ENCODE measurements at places on chromosomes 16 and 17.

DNA sequence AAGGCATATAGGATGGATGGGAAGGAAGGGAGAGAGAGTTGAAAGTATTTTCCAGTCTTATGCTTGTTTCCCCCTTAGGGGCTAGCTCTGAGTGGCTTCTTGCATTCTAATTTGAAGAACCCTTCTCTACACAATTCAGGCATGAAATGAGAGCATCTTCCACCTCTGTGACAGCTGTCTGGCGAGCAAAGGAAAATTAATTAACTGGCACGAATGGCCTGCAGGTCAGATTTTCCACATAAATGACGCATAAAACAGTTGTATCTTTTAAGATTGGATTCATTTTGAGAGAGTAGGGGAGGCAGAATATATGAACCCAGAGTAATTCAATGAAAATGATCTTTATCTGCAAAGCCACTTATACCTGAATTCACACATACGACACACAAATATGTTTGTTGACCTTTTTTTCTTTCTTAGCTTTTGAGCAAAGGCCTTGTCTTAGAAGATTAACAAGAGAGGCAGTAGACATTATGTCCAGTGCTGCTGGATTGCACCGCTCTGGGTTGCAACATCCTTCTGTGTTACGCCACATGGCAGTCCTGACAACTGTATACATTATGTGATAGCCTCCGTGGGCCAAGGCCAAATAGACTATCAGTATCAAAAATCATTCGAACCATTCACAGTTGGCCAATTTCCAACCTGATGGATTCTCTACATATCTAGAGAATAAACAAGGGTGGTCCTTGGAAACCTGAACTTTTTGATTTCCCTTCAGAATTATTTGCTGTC lies 173.0 kb upstream of the GOT2 start:
- no peak for DNase-seq

DNA sequence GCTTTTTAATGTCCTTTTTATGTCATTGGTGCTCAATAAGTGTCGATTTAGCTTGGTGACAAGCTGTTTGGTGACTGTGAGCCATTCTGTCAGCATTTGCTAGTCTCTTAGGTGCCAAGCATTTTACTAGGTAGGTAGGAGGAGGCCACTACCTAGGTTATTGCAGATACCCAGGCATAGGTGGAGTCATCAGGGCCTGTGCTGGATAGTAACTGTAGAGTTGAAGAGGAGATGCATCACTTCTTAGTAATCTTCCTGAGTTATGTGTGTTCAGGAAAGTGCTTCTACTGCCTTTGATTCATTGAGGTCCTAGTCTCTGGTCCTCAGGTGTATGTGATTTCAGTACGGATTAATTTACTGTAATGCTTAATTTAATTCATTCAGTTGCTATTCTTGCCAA lies 17.7 kb downstream of the USP10 start:
- no peak for DNase-seq

DNA sequence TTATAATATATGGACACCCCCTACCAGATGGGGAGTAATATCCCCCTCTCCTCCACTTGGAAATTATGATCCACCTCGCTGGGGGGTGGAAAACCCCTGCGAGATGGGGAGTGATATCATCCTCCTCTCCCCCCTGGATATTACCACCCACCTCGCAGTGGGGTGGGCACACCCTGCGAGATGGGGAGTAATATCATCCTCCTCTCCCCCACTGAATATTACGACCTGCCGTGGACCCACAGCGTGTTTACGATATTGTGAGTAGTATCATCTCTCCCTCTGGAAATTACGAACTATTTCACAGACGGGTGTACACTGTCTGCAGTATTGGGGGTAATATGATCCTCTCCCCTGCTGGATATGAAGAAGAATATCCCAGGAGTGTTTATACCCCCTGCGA lies 228.3 kb upstream of the WSCD1 start:
- no peak for DNase-seq

GRCh38 chr16:50251375-50252081 lies 14.8 kb upstream of the ADCY7 start:
- DNase-seq, result no peak

- DNase-seq, result no peak
Measured at GRCh38 chr17:81955058-81955681, 5.8 kb downstream of the NOTUM start.

GRCh38 chr17:13835151-13835550 lies 233.4 kb upstream of the HS3ST3A1 start:
- no peak for DNase-seq

GRCh38 chr16:20910781-20911321 lies 10.3 kb downstream of the LYRM1 start:
- DNase-seq, result no peak

DNA sequence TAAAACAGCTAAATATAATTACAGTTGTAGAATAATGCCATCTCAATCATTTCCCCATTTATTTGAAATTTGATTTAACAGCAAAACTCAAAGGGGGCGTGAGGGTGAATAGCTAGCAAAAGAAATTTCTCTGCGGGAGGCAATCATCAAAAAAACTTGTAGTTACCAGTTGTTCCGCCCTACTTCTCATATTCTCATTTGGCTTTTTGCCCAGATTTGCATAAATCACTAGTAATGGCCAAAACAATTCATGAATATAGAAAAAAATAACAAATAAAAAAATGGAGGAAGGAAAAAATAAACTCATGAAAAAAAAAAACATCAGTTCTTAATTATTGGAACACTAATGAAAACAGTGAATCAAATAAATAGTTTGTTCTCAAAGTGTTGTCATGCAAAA lies 722.6 kb upstream of the KIF2B start:
- DNase-seq, result no peak

GRCh38 chr17:58492238-58493121 lies 4.3 kb upstream of the HSF5 start:
- no peak for DNase-seq

GRCh38 chr17:48244121-48244711 lies 136.7 kb downstream of the SNX11 start:
- DNase-seq, result no peak

GRCh38 chr16:14462811-14463210 lies 167.2 kb downstream of the PARN start:
- no peak for DNase-seq

DNA sequence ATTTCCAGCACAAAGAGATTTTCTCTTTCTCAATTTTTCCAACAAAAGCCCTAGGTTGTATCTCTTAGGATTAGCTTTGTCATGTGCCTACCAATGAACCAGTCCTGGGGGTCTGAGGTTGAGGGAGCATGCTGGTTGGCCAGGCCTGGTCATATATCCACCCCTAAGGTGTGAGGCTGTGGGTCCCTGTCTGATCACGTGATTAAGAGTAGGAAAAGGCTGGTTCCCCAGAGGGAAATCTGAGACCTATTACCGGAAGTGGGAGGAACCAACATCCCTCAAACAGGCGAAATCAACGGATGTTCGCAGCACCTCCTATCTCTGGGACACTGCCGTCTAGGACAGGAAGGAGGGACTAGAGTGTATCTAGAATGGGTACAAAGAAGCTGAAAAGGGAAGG lies 185.7 kb upstream of the IRX5 start:
- DNase-seq, result no peak

GRCh38 chr17:82972836-82973372 lies 106.5 kb upstream of the METRNL start:
- no peak for DNase-seq

DNA sequence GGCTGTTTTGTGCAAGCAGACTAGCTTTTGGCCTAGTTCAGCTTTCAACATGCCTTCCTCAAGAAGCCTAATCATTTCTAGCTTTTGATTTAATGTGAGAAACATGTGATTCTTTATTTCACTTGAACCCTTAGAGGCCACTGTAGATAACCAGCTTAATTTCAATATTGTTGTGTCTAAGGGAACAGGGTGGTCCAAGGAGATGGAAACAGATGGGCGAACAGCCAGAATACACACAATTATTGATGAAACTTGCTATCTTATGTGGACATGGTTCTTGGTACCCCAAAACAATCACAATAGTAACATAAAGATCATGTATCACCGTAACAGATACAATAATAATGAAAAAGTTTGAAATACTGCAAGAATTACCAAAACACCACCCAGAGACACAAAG lies 4.8 kb downstream of the NPRL3 start:
- DNase-seq, result no peak

GRCh38 chr16:57740423-57741071 lies 5.0 kb downstream of the KATNB1 start:
- DNase-seq, result no peak

GRCh38 chr16:61233713-61234112 lies 802.5 kb downstream of the CDH8 start:
- DNase-seq, result no peak
